ENCODE measurements at places on chromosomes 1 and 21.

DNA sequence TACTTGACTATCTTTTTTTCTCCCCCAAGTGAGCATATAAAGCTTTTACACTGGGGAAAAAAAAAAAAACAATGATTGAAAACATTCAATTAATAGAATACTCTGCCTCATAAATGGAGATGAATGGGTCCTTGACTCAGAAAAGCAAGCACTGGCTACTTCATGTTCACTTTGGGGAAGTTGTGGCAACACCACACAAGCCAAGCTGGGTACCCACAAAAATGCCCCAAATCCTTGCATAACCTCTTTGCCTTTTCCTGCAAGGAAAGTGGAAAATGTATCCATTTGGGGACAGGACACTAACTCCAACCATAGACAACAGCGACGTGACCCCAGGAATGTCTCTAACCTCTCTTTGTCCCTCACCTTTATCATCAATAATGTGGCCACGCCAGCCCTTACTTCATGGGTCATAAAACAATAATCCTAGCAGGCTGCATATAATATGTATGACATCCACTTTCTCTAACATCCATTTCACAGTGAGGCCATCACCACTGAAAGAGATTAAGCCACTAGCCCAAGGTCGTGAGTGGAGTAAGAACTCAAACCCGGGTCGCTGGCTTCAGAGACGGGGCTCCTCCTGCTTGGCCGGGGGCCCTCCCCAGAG is 2.3 kb downstream of the ECE1 start:
- no peak for DNase-seq

DNA sequence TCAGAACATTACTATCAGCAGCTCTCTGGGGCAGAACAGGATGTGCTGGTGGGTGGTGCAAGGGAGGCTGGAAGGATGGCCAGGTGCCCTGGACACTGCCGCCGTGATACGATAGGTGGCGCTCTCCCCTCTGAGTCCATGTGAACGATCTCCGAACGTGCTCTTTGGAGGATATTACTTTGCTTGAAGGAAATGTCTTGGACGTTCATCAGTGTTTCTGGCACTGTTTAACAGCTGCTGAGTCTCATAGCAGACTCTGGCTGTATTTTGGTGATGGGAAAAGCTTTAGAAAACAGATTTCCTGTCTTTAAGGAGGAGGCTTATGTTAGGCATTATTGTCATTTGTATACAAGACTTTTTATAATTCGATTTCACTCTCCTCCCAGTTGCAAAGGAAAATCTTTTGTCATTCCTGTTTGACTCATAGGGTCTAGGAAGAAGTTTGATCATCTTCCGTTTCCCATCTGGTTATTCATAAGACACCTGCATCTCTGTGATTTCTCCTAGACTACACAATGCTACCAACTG is 386.2 kb upstream of the ADGRL2 start:
- no peak for DNase-seq

DNA sequence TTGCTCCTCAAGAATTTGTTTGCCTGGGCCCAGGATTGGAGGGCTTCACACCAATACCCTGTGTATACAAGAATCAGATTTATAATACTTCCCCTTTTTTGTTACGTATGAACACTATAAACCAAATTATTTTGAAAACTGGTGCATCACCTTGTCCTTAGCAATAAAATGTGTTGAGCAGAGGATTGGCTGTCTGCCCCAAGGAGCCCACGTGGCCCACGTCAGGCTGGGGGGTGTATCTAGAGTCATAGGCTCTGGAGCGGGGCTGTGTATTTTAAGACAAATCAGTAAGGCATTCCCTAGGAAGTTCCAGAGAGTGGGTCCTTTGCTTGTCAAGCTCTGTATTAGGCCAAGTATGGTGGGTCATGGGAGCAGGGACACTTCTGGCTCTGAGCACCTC is 2.0 kb upstream of the ST3GAL3 start:
- no peak for DNase-seq

GRCh38 chr1:227947676-227948492 is at the start of gene WNT9A:
TSS of gene WNT9A (minus strand) at chr1:227947932. CDS start at chr1:227947887, 45 bp downstream.
- peak; percentile 34 for DNase-seq

GRCh38 chr1:74247881-74248528 is 12.8 kb downstream of the TNNI3K start:
- DNase-seq, result no peak

DNA sequence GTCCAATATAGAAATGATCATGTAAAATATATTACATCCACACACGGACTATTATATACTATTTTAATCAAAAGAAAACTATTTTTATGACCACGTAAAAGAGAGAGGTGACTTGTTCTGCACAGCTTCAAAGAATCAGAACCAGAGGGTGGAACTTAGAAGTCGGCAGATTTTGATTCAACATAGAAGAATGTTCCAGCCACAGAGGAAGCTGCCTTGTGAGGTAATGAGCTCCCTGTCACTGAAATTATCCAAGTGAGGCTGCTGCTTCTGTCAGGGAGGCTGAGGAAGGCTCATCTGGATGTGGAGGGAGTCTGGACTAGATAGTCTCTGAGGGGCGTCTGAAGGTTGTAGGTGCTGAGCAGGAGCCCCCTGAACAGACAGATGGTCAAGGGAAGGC is 2.7 kb downstream of the PLEKHA6 start:
- DNase-seq, result no peak

DNA sequence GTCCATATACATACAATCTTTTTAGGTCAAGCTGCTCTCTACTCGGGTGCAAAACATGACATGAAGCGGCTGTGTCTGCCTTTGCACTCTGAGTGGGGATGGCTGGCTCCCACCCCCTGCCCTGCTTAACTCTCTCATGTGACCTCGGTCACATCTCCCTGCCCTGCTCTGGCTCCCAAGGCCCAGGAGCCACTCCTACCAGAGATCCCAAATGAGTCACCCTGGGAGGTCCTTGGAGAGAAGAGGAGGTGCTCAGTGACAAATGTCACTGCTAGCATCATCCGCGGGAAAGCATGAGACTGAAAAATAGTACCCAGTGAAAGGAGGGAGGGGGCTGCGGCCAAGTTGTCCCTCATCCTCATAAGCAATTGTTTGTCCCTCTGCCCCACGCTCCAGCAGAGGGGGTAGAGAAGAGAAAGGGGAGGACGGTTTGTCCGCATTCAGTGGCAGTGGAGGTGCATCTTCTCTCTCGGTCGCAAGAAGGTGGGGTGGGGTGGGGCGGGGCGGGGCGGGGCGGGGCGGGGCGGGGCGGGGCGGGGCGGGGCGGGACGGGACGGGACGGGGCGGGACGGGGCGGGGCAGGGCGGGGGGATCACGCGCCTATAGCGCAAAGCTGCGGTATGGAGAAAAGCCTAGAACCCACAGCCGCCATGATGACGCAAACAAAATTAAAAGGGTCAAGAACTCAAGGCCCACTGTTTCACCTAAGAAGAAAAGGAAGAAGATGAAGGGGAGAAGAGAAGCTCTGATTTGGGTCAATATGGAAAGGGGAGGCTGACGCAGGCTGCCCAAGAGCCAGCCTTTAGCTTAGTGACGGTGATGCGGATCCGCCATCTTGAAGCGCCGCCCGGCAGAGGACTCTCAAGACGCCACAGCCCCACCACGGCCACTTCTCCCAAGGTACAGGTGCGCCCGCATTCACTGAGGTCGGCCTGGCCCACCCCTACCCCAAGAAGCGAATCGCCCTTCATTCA is 66.2 kb downstream of the CD46 start:
- DNase-seq, result no peak

DNA sequence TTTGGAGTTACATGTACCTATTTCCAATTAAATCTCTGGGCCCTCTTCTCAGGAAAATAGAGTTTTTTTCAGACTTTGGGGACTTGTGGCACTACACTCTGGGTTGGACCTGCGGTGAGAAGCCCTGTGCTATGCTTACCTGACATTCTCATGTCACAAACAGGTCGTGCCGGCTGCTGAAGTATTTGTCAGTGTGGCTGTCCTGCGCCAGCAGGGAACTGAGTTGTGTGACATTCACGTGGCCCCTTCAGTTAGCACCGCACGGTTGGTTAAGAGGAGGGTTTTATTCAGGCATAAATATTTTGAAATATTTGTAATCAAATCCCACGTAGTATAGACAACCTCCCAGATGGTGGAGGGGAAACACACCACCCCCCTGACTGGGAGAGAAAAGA is 6.3 kb upstream of the COL6A2 start:
- no peak for DNase-seq

Data from NCI-H1105 (cell line).